ENCODE measurements at places on chromosomes 7 and 10. TPM values are rescaled to one million over a fixed set of nuclear protein-coding genes. Genes with fewer than 3 reads are reported as not detected.
A peak's percentile ranks its signal among the peaks of the same experiment; 100 is the strongest.

- DNase-seq = peak; percentile 27
These were observed 6.1 kb upstream of the PDGFA start for GRCh38 chr7:525740-526139.

DNA sequence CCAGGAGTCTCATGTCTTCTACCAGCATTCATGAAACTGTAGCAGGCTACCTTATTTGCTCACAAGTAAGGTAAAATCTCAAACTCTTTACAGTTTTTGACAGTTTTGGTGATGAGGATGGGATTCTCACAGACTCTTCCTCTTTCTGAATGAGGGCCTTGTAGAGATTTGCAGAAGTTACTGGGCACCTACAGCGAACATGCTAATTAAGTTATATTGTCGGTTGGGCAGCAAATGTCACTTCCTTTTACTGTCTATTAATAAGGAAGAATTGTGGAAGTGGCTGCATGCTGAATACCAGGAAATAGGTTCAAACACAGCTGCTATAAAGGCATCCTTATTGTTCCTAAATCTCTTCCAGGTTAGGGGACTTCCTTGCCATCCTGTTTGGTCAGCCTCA lies 189.6 kb downstream of the DNAJC1 start:
- DNase-seq = no peak

- DNase-seq = no peak
These were observed 87.2 kb downstream of the ABCC2 start for GRCh38 chr10:99869581-99870122.

- peak; percentile 5 for DNase-seq
These were observed 680.2 kb downstream of the CCSER2 start for GRCh38 chr10:85008488-85009184.

DNA sequence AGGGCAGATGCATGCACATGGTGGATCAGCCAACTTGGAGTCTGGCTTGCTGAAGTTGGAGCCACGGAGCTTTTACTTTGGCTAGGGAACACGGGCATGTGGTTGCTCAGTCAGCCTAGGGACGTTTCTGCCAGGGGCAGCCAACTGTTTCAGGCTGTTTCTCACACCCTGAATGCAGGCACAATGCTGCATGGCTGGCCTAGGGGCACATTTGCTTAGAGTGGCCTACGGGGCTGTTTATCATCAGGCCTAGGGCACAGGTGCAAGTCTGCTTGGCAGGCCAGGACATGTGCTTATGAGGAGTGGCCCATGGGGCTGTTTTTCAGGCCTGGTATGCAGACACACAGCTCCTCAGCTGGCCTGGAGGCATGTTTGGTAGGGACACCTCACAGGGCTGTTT lies 107.4 kb downstream of the GSAP start:
- peak; percentile 45 for DNase-seq

- no peak for DNase-seq
These were observed 21.8 kb downstream of the TBXAS1 start for GRCh38 chr7:139850906-139851305.

DNA sequence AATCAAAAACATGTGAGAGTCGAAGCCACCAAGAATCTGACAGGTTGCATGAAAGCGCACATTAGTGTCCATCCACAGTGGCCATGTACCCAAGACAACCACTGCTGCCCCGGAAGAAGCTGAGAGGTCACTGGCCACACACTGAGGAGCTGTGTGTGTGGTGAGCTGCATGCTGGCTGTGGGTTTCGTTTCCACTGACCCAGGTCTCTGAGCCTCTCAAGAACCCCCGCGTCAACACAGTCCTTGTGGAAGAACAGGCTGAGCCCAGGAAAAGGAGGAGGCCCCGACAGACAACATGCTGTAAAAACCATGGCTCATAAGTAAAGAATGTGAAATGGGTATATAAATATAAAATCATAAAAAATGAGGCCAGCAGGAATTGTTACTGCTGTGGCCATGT lies 8.2 kb downstream of the VIPR2 start:
- no peak for DNase-seq

DNA sequence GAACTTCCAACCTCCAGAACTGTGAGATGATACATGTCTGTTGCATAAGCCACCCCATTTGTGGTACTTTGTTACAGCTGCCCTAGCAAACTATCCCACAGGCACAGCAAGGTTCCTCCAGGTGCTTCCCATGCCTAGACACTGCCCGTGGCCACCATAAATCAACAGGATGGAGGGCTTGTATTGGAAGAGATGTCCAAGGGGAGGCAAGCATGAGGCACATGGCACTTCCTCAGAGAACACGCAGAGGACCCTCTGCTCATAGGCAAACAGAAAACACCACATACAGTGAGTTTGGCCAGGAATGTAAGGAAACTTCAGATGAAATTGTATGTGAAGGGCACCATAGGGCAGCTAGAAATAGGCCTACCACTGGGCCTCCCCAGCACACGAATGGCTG lies 291.1 kb downstream of the GRID1 start:
- DNase-seq = no peak

GRCh38 chr7:82443036-82443546 lies 486 bp downstream of the CACNA2D1 start:
- no peak for DNase-seq

GRCh38 chr7:116952635-116953371 lies 498 bp upstream of the ST7 start:
- peak; percentile 71 for DNase-seq

DNA sequence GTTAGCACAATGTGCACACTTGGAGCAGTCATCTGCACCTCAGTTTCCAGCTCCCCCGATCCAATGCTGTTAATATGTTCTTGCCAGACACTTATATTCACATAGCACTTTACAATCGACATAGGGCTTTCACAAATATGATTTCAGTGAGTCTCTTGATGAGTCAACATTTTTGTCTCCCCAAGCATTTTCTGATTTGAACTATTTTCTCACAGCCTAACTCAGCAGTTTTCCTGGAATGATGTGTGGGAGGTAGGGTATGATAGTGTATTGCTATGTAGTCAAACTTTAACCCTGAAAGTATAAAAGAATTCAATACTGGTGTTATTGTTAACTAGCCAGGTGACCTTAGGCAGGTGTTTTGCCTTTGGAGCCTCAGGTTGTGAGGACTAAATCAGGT lies 82.5 kb upstream of the LRGUK start:
- no peak for DNase-seq

- no peak for DNase-seq
These were observed 8.0 kb downstream of the SAR1A start for GRCh38 chr10:70162151-70162891.

DNA sequence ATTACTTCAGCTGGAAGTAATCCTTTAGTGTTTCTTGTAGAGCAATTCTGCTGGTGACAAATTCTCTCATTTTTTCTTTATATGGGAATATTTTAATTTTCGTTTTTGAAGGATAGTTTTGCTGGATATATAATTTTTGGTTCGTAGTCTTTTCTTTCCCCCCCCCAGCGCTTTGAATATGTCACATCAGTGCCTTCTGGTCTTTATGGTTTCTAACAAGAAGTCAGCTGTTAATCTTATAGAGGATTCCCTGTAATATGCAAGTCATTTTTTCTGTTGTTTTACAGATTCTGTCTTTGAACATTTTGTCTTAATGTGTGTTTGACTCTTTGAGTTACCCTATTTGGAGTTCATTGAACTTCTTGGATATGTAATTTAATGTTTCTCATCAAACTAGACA lies 96.3 kb downstream of the SDK1 start:
- no peak for DNase-seq

DNA sequence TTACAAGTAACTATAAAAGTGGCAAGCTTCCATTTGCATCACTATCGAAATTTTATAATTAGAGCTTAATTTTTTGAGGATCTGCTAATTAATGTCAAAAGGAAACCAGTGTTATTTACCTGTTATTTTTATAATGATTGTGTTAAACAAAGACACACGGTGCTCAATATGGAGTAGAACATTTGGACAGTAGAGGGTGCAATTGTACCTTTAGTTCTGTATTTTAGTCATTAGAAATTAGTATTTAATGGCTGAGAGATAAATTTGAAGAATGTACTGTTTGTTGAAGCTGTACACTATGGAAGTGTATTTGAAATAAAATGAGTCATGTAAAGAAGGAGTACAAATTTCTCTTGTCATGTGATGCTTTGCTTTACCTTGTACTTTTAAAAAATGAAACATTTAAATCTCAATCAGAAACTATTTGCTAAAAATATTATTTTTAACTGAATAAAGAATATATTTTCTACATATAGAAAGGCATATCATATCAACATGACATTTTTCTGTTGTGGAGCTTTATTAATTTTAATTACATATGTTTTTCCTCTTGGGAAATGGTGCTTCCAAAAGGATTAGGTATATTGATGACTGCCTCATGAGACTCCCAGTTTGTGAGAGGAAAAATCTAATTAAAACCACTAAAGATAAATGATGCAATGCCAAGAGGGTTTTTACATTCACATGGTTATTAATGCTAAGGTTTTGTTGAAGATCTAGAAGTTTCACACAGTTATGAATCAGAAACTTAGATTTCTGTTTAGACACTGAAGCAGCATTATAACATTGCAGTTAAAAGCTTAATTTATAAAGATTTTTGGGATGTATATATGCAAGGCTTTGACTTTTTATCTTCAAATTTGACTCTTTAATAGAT lies 10.4 kb upstream of the PRKG1 start:
- peak; percentile 76 for DNase-seq

- no peak for DNase-seq
These were observed 15.0 kb upstream of the FAM24B start for GRCh38 chr10:122894261-122894944.

- DNase-seq = no peak
These were observed 372.5 kb downstream of the BMPER start for GRCh38 chr7:34277803-34278199.

DNA sequence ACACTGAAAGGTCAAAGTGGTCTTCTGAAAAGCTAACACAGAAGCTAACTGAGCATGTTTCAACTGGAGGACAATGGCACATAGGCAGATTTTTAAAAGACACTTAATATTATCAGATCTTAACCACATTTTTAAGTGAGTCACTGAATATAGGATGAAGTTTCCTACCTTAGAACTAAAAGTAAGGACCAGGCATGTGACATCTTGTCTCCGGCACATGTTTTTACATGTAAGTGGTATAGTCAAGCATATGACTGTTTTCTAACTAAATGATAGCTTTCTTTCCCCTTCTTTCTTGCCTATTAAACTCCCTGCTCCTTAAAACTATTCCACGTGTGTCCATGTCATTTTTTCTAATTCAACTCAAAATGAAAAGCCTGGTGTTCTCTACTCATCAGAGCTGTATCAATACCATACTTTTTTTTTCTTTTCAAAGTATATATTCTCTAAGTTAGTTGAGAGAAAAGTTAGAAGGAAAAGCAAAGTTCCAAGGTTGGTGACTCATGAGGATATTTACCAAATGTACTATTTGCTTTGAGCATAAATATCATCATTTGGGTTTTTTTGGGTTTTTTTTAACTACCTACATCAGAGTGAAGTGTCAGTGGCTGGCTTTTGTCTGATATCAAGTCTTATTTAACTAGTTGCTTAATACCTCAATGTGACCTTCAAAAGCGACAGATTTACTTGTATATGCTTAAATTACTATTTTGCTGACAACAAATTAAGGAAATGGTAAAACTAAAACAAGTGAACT lies 127.5 kb downstream of the CRPPA start:
- DNase-seq = no peak

- no peak for DNase-seq
These were observed 255.4 kb downstream of the TYW1 start for GRCh38 chr7:67251986-67252558.

DNA sequence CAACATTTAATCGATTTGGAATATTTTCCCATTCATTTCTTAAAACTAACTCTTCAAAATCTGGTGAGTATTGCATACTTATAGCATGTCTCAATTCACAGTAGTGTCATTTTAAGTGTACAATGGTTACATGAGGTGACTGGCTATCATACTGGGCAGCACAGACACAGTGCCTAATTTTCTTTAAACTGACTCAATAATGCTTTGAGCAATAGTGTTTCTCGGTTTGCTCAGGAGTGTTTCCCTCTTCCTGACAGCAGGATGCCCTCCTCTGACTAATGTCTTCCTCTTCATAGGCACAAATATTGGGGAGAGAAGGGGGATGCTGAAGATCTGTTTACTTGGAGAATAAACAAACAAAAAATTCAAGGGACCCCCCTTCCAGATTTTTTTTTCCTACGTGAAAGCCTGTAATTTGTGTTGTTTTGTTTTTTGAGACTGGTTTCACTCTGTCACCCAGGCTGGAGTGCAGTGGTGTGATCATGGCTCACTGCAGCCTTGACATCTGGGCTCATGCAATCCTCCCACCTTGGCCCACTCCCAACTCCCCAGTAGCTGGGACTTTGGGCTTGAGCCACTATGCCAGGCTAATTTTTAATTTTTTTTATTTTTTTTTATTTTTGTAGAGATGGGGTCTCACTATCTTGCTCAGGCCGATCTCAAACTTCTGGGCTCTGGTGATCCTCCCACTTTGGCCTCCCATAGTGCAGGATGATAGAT lies 2.2 kb downstream of the MRC1 start:
- DNase-seq = no peak

Gene GNGT1
- total RNA-seq = not detected

Gene ZFYVE27
- 18.1 TPM for total RNA-seq

Gene PANK1
- 27.3 TPM for total RNA-seq

Gene LFNG
- total RNA-seq = 26.0 TPM

Gene SFTPD
- total RNA-seq = 1.2 TPM

Gene MMRN2
- 53.6 TPM for total RNA-seq

Gene SFRP4
- total RNA-seq = 49.5 TPM

Gene TMED4
- 255 TPM for total RNA-seq

Gene MSMB
- total RNA-seq = not detected

Gene CYP2E1
- 0.31 TPM for total RNA-seq
